Hair follicular keratinocyte (primary cell): ENCODE measurements at places on chromosomes 11 and 22. TPM values are rescaled to one million over a fixed set of nuclear protein-coding genes. Genes with fewer than 3 reads are reported as not detected.

OR5P2 gene
- total RNA-seq = not detected in 2 replicates

TMEM86A gene
- 0.72 and 2.2 TPM in 2 replicates for total RNA-seq

MIAT gene
- 0.08 and 0.16 TPM in 2 replicates for total RNA-seq

KCNQ1 gene
- total RNA-seq = not detected in 2 replicates

TRIOBP gene
- 43.3 and 43.4 TPM in 2 replicates for total RNA-seq

CLDN5 gene
- total RNA-seq = not detected in 2 replicates

SLC29A2 gene
- 3.1 and 6.2 TPM in 2 replicates for total RNA-seq

LGALS12 gene
- total RNA-seq = not detected in 2 replicates

GTSE1 gene
- total RNA-seq = 3.3 and 11.1 TPM in 2 replicates

ART1 gene
- total RNA-seq = not detected in 2 replicates

ST14 gene
- total RNA-seq = 85.2 and 88.1 TPM in 2 replicates

PATE2 gene
- not detected in 2 replicates for total RNA-seq

OR52H1 gene
- total RNA-seq = not detected in 2 replicates
